ENCODE measurements at places on chromosomes 5 and 9.

DNA sequence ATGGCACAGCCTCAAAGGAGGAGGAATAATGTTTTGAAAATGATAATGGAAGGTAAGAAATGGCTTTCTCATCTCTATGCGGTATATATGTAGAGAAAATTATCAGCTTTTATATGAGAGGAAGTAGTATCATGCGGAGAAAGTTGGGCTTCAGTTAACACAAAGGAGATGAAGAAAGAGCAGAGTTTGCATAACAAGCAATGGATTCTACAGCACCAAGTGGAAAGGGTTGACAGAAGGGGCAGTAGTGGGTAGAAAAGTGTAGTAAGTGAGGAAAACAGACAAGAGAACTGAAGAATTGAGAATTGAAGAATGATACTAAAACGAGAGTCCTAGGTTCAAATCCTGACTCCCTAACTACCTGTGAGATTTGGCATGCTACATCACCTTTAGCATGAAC lies 51.0 kb downstream of the GNG10 start:
- DNase-seq = no peak

- peak; percentile 53 for DNase-seq
These were observed 86.9 kb downstream of the NUDT12 start for GRCh38 chr5:103475629-103476240.

GRCh38 chr5:58505502-58505901 lies 14.3 kb downstream of the GAPT start:
- no peak for DNase-seq

- no peak for DNase-seq
These were observed 176.1 kb downstream of the CETN3 start for GRCh38 chr5:90233476-90233875.

GRCh38 chr5:63456279-63456678 lies 506.0 kb downstream of the HTR1A start:
- DNase-seq = no peak

GRCh38 chr9:79824265-79824664 lies 252.5 kb downstream of the TLE4 start:
- DNase-seq = no peak

DNA sequence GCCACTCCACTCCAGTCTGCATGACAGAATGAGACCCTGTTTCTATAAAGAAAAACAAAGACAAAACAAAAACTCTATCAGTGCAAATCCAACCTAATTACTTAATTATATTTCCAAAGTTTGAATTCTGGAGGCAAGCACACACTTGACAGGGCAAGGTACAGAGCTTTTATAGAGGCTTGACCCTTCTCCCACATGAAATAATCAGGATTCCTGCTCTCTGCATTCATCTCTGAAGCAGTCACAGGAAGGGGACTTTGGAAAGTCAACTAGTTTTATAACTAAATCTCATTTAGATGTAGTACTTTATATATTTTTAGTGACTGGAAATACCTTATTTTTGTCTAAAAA lies 91.9 kb upstream of the CHD1 start:
- no peak for DNase-seq

DNA sequence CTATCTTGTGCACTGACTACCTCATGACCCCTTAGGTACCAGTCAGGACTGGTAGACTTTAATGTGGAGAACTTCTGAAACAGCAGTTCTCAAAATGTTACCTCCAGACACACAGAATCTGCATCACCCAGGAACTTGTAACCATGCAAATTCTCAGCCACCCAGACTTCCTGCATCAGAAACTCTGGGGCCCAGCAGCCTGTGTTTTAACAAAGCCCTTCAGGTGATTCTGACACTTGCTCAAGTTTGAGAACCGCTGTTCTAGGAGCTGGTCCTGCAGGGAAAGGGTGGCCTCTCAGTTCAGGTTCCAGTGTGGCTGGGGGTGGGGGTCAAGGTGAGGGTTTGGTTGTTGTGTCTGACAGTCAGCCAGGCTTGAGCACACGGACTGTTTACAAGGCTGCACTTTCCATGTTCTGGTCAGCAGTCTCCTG lies 28.4 kb downstream of the ZFP62 start:
- DNase-seq = no peak

- DNase-seq = no peak
These were observed 30.4 kb downstream of the NR3C1 start for GRCh38 chr5:143373076-143373475.

DNA sequence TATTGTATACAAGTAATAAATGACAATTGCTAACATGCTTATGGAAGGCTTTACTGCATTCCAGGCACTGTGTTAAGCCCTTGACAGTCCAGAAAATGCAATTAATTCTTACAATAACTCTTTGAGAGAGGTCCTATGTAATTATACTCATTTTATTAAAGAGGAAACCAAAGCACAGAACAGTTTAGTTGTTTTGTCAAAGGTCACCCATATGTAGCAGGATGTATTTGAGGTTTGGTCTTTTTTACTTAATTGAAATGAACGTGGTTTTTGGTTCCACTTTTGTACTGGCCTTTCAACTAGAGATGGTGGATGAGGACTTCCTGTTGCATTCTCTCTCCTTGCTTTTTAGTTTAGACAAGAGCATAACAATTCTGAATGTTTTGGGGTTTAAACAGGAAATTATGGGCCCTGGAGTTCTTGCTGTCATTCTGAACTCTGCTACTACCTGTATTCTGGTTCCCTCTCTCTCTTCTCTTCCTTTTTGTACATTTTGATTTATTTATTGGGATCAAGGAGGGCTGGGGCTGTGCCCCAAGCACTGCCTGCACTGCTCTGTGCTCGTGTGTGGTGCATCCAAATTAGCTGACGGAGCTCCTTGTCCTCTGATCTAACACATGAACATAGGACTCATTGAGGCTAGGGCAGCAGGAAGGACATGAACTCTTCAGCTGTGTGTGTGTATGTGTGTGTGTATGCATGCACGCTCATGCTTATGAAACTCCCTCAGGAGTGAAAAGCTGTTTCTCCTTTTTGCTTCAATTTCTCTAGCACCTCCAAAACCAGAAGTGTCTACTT lies 47.4 kb downstream of the SLC28A3 start:
- DNase-seq = no peak

GRCh38 chr9:110502842-110503241 lies 76.7 kb downstream of the SVEP1 start:
- DNase-seq = no peak
